ENCODE measurements at places on chromosomes 3 and 15.

- DNase-seq = no peak
These were observed 98.1 kb upstream of the ARHGEF3 start for GRCh38 chr3:56899851-56900250.

DNA sequence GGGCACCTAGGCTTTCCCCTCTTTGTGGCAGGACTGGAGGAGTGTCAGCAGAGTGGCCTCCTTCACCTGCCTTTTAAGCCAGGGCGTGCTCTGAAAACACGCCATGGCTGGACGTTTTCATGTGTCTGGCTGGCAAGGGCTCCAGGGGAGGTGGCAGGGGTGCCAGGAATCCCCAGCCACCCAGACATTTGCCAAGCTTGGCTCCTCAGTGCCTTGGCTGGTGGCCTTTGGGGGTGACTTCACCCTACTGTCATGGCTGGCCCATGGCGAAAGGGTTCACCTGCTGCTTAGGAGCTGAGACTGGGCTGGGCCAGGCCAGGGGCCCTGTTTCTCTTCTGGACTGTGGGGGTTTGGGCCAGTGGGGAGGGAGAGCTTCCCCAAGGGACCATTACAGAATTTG, 17.6 kb downstream of the KLF13 start:
- DNase-seq = no peak

DNA sequence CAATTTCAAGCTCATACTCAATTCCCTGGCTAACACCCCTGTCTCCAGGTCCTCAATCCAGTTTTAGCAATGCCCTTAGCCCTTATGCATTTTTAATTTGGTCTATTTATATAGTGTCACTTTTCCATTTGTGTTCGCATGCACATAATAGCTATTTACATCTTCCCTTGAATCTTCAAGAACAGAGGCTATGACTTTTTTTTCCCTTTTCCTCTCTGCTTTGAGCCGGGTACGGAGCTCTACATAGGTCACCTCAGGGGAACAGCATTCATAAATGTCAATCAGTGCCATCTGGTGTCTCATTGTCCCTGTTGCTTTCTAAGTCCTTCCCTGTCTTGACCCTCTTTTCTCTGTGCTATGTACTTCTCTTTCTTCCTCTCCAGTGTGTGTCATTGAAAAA, 26.5 kb upstream of the ACTC1 start:
- no peak for DNase-seq

DNA sequence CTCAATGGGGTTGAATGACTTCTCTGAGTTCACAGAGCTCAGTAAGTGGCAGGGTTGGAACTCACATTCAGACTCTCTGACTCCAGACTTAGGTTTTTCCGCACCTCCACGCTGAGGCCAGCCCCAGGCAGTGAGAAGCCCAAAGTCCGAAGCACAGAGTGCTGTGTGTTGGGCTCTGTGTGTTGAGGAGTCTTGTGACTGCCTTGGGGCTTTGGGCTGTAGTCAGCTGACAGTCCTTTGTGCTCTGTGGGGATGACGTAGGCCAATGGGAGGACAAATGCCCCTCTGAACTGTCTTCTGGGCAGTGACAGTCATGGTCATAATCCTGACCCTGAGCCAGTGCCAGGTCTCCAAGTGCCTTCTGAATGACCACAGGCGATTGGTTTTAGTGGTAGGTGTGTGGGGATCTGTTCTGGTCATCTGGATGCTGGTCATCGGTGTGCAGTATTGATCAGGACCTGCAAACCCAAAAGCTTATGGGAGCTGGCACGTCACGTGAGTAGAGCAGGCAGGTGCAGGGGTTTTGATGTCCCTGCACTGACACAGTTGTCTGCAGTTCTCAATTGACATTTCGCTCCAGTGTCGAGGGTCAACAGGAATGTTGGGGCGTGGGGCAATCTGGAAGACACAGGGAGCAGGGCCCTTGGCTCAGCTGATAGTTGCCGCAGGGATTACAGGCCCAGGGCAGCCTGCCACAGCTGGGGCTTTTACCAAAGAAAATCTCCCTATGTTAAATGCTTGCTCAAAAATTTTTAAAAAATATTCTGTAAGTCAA, 45.3 kb downstream of the CAPN3 start:
- DNase-seq = no peak

GRCh38 chr3:54733106-54734006, 194.5 kb downstream of the LRTM1 start:
- DNase-seq = no peak

- DNase-seq = no peak
These were observed 14.4 kb upstream of the HTR3E start for GRCh38 chr3:184082465-184082864.

GRCh38 chr15:85112997-85113396, 131.3 kb downstream of the PDE8A start:
- no peak for DNase-seq

GRCh38 chr3:46095307-46095706, 68.0 kb upstream of the XCR1 start:
- no peak for DNase-seq

DNA sequence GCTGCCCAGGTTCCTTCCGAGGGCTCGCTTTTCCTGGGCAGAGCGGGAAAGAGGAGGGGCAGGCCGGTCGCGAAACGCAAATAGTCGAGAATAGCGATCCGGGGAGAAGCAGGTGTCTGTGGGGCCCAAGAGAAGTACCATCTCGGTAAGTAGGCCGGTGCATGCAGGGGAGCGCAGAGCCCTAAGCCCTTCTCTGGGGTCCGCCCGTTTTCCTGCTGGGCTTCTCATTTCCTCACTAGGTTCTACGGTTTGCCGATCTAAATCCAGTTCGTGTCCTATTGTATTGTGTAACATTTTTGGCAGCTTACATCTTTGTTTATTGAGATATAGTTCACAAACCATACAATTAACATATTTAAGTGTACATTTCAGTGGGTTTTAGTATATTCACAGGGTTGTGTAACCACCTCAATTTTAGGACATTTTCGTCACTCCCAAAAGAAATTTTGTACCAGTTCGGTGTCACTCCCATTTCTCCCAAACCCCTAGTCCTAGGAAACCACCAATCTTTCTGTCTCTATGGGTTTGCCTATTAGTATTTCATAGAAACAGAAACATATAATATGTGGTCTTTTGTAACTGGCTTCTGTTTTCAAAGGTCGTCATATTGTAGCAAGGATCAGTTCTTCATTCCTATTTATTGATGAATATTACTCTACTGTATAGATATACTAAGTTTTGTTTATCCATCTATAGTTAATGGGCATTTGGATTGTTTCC, 6.8 kb upstream of the TRIM69 start:
- peak; percentile 34 for DNase-seq

- DNase-seq = no peak
These were observed 153.5 kb upstream of the GOLIM4 start for GRCh38 chr3:168249205-168249549.

- peak; percentile 66 for DNase-seq
These were observed 283.1 kb downstream of the FGF12 start for GRCh38 chr3:192444096-192444790.

DNA sequence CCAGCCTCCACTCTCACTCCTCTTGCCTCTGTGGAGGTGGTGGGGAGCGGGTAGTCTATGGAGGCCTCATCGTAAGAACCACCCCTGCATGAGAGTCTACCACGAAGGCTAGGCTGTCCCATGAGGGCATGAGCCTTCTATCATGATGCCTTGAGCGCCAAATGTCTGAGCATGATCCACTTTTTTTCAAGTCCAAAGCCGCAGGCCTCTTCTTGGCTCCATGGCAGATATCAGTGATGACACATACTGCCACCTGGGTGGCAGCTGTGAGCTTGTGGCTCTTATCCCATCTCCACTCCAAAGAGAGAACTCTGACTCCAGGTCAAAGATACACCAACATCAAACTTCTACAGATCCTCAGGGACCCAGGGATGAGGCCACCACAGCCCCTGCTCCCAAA, 13.5 kb downstream of the POC1A start:
- no peak for DNase-seq

DNA sequence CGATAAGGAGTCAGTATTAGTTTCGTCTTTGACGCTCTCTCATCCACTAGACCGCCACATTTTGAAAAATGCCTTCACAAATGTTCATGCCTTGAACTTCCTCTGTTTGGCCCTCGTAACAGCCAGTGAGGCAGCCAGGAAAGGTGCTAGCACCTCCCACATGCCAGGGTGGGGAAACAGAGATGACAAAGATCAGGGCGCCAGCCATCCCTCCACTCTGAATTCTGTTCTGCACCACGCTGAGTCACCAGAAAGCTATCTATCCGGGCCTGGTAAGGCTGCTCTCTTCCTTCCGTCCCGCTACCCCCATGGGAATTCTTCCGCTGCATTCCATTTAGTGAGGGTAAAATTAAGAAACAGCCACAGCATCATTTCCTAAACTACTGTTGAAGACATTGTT, 31.3 kb upstream of the BCL2L10 start:
- DNase-seq = peak; percentile 89

- DNase-seq = no peak
These were observed 27.8 kb downstream of the YEATS2 start for GRCh38 chr3:183725387-183725786.

- DNase-seq = no peak
These were observed 30.7 kb upstream of the PPM1L start for GRCh38 chr3:160725338-160725737.

GRCh38 chr3:57179580-57180410, 14.6 kb upstream of the IL17RD start:
- DNase-seq = peak; percentile 53

DNA sequence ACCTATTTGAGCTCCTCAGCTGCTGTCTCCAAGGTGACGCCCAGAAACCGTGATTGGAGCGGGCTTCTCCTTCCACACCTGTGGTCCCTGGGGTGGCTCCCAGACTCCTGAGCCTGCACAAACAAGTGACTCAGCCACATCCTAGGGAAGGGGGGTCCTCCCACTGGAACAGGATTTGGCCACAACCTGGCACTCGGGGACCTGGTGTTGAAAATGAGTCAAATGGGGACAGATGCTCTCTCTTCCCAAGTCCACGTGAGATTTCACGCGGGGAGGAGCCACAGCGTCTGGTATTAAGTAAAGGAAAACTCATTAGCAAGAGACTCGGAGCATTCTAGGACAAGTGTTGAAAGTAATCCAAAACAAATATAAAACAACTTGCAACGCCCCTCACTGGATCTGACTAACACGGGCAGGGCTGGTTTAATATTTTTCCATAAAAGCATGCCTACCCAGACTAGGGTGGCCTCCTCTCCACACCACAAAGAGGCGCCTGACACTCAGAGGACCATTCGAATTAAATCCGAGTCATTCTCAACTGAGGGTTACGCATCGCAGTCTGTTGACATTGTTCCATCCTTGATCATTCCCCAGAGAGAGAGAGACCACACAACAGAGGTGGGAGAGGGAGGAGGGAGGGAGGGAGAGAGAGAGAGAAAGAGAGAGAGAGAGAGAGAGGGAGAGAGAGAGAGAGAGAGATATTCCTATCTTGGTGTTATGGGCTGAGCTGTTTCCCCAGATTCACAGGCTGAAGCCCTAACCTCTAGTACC, 74.4 kb downstream of the MGLL start:
- peak; percentile 83 for DNase-seq

DNA sequence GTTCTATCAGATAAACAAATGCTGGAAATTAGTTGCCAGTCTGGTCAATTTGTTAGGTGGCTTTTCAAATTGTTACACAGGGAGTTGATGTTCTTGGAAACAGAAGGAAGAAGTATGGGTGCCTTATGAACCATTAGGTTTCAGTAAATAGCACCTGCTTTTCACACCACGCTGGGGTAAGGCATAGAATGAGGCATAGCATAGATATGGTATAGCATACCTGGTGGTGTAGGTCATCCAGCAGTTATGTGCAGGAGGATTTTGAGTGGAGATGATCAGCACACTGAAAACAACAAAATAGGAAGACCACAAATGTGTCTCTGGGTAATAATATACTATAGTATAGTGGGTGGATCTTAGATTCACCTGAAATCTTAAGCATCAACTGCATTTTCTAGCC, 121.4 kb downstream of the GMPS start:
- no peak for DNase-seq

GRCh38 chr3:57158813-57159738, 6.1 kb downstream of the IL17RD start:
- no peak for DNase-seq

- DNase-seq = no peak
These were observed 13.0 kb downstream of the TMEM202 start for GRCh38 chr15:72411111-72411510.

DNA sequence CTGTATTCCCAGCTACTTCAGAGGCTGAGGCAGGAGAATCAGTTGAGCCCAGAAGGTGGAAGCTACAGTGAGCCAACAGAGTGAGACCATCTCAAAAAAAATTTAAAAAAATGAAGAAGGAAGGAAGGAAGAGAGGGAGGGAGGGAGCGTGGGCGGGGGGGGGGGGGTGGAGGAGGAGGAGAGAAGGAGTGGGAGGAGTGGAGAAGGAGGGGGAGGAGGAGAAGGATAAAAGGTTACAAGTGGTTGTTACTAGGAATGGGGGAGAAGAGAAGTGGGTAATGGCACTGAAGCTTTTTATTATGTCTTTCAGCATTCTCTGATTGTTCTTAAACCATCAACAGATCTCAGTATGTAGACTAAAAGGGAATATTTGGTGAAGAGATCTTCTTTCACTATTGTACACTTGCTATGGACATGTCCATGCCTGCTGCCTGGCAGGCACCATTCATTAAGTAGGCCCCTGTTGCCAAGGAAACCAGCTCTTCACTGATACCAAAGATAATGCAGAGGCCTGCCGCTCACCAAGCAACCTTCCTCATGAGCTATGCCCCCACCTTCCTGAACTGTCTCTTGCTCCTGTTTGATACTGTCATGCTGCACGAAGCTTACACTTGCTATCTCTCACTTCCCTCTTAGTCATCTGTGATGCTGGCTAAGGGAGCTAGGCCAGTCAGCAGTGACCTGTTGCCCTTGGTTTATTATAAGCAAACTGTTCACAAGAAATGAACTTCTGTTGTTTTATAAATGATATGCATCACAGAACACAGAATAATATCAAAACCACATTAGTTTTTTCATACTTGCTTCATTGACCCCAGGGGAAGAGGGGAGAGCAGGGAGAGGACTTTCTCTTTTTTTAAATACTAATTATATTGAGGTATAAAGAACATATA, 23.1 kb downstream of the EPM2AIP1 start:
- peak; percentile 91 for DNase-seq

- DNase-seq = no peak
These were observed 3.2 kb upstream of the EIF1B start for GRCh38 chr3:40306336-40306735.

- DNase-seq = no peak
These were observed 126.0 kb downstream of the ZBTB20 start for GRCh38 chr3:115021061-115021460.

DNA sequence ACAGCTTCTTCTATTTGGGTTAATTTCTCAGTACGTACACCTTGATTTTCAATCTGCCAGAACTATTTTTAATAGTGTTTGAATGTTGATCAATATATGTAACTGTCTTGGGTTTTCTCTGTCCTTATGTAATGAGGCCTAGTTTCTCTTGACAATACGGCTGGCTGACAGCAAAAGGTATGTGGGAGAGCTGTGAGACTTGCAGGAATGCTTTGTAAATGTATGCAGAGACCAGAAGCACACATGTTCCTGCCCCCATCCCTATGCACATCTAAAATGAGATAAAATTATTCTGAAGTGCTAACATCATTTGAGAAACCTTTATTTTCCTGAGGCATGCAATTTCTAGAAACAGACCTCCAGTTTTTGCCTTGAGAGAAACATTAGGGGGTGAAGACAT, 593.8 kb upstream of the GBE1 start:
- DNase-seq = no peak

GRCh38 chr15:40930430-40931299, 1.5 kb downstream of the DLL4 start:
- DNase-seq = peak; percentile 38

- peak; percentile 81 for DNase-seq
These were observed 37.2 kb downstream of the IL20RB start for GRCh38 chr3:136994772-136995516.

GRCh38 chr15:92452143-92452542, 58.5 kb downstream of the ST8SIA2 start:
- DNase-seq = no peak

- no peak for DNase-seq
These were observed 2.5 kb downstream of the TWF2 start for GRCh38 chr3:52236424-52236886.

Measured in iris pigment epithelial cell (primary cell).